Activated T-helper 9 cell treated with anti-CD3 and anti-CD28 coated beads, Interleukin-2, amount 50 U/mL, for 16 hours (primary cell): ENCODE measurements at places on chromosomes 2 and 18.

GRCh38 chr2:211351987-211352386 is 795.6 kb downstream of the CPS1 start:
- DNase-seq, result no peak

GRCh38 chr2:148545390-148546256 is 98.9 kb upstream of the EPC2 start:
- DNase-seq, result no peak

- DNase-seq, result no peak
Measured at GRCh38 chr2:62175728-62176127, 20.2 kb upstream of the B3GNT2 start.

DNA sequence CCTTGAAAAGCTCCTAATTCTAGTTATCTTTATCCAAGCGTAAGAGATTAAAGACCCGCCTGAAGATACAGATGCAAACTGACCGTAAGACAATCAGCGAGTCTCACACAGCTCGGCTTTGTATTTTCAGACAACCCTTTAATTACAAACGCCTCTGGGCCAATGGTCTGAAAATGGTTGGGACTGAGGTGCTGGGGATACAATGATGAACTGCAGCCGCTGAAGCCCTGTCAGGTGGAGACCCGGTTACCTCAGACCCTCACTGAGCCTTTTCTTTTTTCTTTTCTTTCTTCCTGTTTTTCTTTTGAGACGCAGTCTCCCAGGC is 715 bp upstream of the CFAP36 start:
- DNase-seq, result no peak

GRCh38 chr2:125095826-125096225 is 1070.7 kb downstream of the CNTNAP5 start:
- DNase-seq, result no peak

DNA sequence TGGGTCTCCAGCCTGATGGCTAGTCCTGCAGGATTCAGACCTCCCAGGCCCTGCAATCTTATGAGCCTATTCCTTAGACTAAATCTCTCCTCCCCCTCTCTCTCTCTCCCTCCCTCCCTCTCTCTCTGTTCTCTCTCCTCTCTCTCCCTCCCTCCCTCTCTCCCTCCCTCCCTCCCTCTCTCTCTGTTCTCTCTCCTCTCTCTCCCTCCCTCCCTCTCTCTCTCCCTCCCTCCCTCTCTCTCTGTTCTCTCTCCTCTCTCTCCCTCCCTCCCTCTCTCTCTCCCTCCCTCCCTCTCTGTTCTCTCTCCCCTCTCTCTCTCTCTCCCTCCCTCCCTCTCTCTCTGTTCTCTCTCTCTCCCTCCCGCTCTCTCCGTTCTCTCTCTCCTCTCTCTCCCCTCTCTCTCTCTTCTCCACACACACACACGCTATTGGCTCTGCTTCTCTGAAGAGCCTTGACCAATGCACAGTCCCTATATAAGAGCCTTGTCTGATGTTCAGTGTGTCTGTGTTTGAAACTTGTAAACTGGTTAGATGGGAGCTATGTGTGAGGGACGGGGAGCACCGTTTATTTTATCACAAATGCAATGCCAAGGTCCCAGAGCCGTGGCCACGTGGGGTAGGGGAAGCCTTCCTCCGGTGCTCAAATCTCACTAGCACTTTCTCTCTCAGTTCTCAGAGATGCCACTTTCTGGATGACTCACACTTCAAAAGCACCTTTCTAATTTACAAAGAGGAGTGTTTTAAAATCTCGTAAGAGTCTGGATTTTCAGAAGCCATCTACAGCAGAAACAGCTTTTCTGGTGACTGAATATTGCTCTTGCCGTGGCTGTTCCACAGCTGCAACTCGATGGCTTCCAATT is 9.4 kb upstream of the PRLH start:
- peak; percentile 17 for DNase-seq

GRCh38 chr2:117137371-117137770 is 677.1 kb upstream of the DDX18 start:
- no peak for DNase-seq

DNA sequence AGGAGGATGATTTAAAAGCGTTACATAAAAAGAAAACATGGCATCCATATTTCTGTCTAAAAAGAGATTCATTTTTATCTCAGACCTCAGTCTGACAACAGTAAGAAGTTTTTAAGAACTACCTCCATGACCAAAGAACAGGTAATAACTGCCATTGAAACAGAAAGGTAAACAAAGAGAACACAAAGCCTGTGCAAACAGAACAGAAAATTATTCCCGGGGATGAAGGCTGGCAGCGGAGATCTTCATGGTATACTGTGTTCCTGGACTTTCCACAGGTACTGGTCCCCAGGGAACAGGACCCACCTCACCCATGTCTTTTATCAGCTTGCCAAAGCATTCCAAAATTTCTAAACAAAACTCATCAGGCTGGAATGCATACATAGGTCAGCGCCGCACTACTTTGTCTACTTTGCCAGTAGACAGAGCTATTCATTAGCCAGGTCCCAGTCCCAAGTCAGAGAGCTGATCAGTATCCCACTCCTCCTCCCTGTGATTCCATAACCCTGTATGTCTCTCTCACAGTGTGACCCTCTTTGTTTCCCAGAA is 277.3 kb downstream of the MBD2 start:
- no peak for DNase-seq

- no peak for DNase-seq
Measured at GRCh38 chr2:172792711-172793110, 57.1 kb downstream of the RAPGEF4 start.

DNA sequence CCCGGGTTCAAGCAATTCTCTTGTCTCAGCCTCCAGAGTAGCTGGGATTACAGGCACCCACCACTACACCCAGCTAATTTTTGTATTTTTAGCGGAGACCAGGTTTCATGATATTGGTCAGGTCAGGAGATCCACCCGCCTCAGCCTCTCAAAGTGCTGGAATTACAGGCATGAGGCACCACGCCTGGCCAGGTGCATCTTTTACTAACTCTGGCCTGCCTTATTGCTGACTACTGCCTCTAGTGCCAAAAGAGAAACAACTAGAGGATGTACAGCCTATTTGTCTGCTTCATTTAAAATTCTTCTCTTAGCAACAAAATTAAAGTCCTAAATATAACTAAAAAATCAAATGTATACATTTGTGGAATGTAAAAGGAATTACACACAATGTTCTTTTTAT is 115.4 kb downstream of the BMPR2 start:
- DNase-seq, result no peak
